ENCODE measurements at places on chromosomes 11 and 22.
A peak's percentile ranks its signal among the peaks of the same experiment; 100 is the strongest.

- DNase-seq = no peak
These were observed 3.7 kb upstream of the IGLL1 start for GRCh38 chr22:23583836-23584235.

GRCh38 chr11:1348146-1348795 is 38.8 kb upstream of the TOLLIP start:
- no peak for DNase-seq

DNA sequence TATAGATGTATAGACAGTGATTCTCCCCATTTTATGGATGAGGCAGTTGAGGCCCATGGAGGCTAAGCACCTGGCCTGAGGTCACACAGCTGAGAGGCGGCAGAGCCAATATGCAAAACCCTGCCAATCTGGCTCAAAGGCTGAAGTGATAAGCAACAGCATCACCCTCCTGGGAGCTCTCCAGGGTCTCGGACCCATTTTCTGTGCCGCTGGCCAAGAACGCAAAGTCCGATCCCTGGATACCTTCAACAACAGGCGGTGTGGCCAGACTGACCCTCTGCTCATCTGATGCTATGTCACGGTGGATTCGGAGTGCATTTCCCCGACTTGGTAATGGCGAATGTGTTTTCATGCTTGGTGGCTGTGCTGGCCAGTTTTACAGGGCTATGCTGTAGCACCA is 595.0 kb downstream of the TBC1D22A start:
- DNase-seq = no peak

DNA sequence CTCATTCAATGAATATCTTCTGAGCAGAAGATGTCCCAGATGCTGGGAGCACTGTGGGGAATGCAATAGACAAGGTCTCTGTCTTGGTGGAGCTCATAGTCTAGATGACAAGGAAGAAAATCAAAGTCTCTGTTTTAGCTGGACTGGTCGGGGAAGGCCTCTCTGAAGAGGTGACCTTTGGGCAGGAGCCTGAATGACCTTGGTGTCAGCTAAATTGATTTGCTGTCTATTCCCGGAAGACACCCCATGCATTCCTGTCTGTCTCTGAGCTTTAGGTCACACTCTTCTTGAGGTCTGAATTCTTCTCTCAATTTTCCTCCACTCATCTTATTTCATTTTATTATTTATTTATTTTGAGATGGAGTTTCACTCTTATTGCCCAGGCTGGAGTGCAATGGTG is 14.5 kb upstream of the ELF5 start:
- no peak for DNase-seq

DNA sequence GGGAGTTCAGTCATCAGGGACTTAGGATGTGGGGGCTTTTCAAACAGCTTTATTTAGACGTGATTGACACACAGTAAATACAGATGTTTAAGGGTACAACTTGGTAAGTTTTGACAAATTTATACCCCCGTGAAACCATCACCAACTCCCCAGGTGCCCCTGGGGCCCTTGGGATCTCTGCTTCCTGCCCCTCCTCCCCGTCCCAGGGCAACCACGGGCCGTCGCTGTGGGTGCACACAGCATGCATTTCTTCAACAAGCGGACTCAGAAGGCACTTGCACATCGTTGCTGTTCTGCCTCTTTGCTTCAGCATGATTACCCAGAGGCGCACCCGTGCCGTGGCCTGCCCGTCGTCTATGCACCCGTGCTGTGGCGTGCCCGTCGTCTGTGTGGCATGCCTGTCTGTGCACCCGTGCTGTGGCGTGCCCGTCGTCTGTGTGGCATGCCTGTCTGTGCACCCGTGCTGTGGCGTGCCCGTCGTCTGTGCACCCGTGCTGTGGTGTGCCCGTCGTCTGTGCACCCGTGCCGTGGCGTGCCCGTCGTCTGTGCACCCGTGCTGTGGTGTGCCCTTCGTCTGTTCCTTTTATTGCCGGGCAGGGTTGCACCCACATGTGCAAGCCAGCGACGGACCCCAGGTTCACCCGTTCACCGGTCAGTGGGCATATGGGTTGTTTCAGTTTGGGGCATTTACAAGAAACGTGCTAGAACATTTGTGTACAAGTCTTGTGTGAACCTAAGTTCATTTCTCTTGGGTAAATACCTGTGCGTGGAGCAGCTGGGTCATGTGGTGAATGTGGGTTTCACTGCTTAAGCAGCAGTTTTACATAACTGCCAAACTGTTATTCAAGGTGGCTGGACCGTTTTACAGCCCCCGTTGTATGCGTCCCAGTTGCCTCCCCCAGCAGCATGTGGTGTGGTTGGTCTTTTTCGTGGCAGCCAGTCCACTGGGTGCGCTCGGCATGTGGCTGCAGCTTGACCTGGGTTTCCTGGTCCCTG is 8.3 kb downstream of the CD81 start:
- DNase-seq = no peak

- peak; percentile 74 for DNase-seq
These were observed 98.2 kb downstream of the MSANTD4 start for GRCh38 chr11:105923807-105924206.

DNA sequence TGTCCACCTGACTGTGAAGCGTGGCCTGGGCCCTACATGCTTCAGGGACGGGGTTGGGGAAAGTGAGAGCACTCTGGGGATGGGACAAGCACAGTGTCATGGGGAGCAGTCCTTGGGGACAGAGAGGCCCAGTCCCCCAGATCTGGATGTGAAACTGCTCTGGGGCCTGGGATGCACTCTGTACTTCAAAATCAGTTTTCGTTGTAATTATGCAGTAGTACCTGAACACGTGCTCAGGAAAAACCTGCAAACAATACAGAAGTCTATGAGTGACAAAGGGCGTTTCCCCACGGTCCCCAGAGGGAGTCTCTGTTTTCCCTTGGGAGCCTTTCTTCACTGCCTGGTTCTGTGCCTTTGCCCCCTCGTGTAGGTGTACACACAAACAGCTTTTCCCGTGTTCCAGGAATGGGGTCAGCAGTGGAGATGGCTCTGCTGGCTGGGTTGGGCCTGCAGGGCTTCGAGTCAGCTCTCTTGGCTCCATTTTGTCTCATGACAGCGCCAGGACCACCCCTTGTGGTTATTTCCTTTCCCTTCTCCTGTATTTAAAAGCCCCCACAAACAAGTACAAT is 5.2 kb upstream of the TNFRSF13C start:
- DNase-seq = no peak

DNA sequence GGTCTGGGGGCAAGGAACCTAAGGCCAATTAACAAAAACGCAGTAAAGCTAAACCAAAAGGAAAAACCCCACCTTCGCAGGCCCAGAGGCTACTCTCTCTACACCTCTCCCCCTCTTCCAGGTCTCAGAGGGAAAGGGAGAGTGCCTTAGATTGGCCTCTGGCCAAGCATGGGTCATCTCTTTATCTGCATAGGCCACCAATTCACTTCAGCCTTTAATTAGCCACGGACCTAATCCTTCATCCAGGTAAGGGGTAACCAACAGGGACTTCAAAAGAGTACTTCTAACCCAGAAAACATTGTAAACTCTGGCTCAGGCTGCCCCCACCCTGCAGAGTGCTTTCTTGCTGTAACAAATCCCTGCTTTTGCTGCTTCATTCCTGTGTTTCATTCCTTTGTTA is 9.4 kb downstream of the VSTM5 start:
- no peak for DNase-seq

- no peak for DNase-seq
These were observed 188.8 kb upstream of the CADM1 start for GRCh38 chr11:115693002-115693401.

DNA sequence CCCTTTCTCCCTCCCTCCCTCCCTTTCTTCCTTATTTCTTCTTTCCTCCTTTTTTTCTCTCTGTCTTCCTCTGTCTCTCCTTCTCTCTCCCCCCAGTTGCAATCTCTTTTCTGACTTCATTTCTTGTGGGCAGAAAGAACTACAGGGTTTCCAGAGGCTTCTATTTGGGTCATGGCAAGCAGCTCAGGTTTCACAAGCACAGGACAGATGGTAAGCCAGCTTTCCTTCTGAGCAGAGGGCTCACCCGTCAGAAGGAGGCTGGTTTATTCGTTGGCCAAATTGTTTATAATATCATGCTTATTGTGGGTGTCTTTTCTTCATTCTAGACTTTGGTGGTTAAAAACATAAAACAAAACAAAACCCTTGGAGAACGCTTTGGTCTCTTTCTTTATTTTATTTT is 58.9 kb upstream of the CLMP start:
- DNase-seq = no peak

- no peak for DNase-seq
These were observed 84.7 kb upstream of the AKIP1 start for GRCh38 chr11:8826139-8826786.

DNA sequence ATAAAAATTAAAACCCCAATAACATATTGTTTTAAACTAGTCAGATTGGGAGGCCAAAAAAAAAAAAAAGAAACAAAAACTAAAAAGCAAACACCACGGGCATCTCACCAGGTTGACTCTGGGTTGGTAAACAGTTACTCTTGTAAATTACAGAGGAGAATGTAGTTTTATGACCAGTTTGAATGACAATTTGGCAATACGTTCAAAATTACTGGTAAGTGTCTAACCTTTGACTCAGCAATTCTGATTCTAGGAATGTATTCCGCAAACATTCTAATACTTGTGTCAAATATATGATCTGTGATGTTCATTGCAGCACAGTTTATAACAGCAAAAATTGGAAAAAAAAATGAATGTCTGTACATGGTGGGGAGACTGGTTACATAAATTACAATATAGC is 1376.0 kb downstream of the TBC1D22A start:
- DNase-seq = no peak

DNA sequence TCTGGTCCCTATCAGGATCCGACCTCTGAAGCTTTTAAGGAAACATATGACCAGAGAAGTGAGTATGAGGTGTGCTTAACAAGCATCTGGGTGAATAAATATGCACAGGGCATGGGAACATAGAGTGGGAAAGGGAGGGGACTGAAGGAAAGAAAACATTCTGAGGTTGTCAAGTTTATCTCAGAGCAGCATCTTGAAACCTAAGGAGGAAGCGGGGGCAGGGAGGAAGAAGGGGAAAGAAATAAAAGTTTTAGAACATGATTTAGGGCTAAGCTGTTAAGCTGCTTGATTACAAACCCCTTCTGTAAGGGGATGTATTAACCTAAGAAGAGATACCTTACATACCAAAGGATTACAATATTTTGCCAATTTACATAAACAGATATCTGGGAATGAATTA is 24.0 kb upstream of the SC5D start:
- DNase-seq = no peak

GRCh38 chr11:104583857-104584256 is 314.4 kb downstream of the CASP12 start:
- DNase-seq = no peak

DNA sequence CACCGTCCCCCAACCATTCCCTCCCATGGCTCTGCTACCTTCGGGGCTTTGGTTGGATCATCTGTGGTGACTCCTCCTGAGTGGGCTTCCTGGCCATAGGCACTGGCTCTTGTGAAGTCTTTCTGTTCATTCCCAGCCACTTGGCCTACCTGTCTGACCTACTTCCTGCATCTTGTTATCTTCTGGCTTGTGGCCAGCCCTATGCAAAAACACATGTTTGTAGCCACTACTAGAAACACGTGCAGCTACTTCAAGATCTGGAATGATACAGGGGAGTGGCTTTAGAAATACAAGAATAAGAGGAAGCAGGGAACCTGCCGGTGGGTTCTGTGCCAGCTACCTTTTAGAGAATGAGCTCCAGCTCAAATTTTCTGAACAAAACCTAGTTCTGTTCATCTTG is 20.9 kb downstream of the RCOR2 start:
- no peak for DNase-seq

- DNase-seq = peak; percentile 57
These were observed 68.0 kb downstream of the GAB2 start for GRCh38 chr11:78349624-78350023.

- DNase-seq = no peak
These were observed 247.8 kb upstream of the B3GAT1 start for GRCh38 chr11:134659882-134660281.

GRCh38 chr11:131957875-131958274 is 587.5 kb downstream of the NTM start:
- no peak for DNase-seq

- no peak for DNase-seq
These were observed 58.7 kb upstream of the NCAM1 start for GRCh38 chr11:112902361-112903011.

DNA sequence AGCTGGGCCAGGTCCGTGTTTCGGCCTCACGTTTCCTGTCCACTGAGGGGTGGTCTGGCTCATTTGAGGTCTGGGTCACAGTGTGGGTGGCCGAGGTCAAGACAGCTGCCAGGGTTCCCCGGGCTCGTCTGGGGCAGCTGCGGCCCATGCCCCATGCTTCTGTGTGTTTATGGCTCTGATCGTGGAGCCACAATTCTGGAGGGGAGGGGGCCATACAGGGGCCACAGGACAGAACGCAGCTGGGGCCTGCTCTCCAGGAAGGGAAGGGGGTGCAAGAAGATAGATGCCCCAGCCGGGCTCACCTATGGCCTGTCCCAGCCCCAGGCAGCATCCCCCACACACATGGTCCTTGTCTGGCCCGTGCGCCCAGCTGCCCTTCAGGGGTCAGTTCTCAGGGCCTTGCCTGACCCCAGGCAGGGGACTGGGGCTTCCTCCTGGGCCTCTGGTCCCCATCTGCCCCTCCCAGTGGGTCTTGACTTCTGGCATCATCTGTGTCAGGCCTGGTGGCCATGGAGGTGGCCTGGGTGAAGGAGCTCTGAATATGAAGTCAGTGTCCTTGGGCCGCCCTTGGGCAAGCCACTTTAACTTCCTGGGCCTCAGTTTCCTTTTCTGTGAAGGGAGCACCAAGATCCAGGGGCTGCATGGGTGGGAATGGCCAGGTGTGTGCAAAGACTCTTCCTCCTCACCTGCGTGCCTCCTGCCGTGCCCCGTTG is 8.4 kb downstream of the TSPAN32 start:
- no peak for DNase-seq

DNA sequence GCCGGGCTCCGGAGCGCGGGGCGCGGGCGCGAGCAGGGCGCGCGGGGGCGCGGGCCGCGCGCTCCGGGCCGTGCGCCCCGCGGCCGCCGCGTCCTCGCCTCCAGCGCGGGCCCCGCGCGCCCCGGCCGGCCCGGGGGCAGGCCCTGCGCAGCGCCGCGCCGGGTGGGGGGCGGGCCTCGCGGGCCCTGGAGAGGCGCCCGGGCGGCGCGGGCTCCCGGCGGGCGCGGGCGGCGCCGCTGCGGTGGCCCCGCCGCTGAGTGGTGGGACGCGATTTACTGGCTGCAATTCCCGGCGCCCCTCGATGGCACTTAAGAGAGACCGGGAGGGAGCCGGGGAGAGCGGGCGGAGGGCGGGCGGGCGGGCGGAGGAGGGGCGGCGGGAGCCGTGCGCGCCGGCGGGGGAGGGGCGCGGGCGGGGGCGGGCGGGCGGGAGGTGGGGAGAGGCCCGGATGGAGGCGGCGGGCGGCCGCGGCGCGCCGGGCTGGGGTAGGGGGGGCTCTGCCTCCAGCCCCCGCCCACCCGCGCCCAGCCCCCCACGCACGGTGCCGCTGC is 73.2 kb upstream of the TCF20 start:
- DNase-seq = no peak

- no peak for DNase-seq
These were observed 42.8 kb upstream of the HSPA8 start for GRCh38 chr11:123104697-123105096.

GRCh38 chr22:47067321-47067890 is 305.0 kb downstream of the TBC1D22A start:
- no peak for DNase-seq

- no peak for DNase-seq
These were observed 2.0 kb downstream of the IFT27 start for GRCh38 chr22:36773935-36774334.
